Activated CD4-positive, alpha-beta T cell treated with anti-CD3 and anti-CD28 coated beads for 36 hours (primary cell): ENCODE measurements at places on chromosomes 5 and 9. TPM values are rescaled to one million over a fixed set of nuclear protein-coding genes. Genes with fewer than 3 reads are reported as not detected.

- DNase-seq: peak; percentile 31
Observed at GRCh38 chr9:36862206-36863145, 171.6 kb downstream of the PAX5 start.

DNA sequence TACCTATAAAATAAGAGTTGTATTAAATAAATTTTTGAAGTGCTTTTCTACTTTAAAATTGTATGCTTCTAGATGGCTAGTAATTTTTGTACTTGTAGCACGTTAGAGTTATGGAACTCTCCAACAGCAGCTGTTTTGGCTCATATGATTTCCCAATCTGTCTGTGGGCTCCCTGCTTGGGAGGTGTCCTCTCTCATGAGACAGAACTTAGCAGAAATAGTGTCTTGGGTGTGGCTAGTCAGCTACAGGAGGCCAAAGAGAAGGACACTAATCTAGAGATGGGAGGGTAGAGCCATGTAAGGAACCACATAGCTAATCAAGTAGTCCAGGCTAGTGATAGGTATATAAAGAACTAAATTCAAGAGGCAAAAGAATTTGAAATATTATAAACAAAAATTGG lies 78.4 kb upstream of the DAB2 start:
- DNase-seq: no peak

DNA sequence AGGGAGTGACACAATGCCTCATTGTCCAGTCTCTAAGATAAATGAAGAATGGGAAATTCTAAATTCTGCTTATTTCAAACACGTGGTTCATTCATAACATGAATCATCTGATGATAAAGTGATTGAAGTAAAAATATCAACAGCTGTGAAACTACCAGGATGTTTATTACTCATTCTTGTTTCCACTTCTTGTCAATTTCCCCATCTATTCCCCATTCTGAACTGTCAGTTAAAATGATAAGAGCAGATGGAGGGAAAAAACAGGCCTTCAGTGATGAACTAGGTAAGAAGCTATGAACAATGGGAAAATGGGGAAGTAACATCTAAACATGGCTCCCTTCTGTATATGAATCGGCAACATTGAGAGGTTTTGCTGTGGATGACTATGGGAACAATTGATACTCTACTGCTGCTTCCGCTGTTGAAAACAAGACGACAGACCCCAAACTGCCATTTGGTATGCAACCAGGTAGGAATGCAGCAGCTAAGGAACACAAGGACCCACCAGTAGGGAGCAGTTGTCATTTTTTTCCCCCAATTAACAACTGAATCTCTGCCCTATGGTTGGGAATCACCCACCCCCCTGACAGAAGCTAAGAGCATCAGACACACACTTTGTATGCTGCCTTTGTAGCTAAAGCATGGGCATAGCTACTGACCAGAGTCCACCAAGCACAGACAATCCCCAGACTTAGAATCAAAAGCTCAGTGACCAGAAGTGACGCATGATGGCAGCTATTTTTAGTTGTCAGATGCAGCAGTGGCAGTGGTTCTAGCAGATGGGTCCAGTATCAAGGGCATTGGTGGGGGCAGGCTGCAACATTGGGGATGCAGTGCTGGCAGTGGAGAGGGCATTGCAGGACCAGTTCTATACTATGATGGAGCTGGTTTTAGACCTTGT lies 52.9 kb upstream of the ZNF366 start:
- DNase-seq: no peak

CCDC152 gene
- 13.2 TPM for total RNA-seq

DNA sequence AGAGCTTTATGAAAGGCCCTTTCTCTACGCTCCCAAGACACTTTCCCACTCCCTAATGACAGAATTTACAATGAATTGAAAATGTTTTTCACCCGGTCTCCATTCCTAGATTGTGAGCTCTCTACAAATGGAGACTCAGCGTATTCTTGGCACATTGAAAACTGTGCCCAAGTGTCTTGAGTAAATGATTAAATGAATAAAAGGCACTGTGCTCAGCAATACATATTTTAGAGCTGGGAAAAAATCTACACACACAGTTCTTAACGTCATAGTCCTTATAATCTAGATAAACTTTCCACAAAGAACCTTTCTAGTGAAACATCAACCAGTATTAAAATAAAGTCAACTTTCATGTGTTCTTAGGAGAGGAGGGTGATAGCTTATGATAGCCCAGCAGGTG lies 634.0 kb downstream of the RAB3C start:
- DNase-seq: no peak

- DNase-seq: no peak
Observed at GRCh38 chr5:178267876-178268275, 35.3 kb upstream of the PHYKPL start.

GRCh38 chr5:43044181-43044914 lies 4.2 kb upstream of the ANXA2R start:
- no peak for DNase-seq

DNA sequence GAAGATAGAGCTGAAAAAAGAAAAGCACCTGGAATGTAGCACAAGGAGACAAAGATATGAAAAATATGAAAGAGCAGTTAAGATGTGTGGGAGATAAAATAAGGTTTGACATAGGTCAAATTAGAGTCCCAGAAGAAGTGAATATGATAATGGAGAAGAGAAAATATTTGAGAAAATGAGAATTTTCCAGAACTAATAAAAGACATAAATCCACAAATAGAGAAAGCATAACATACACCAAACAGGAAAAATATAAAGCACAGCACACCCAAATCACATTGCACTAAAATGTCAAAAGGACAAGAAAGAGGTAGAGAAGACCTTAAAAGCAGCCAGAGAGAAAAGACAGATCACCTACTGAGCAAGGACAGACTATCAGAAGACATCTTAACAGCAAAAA lies 43.4 kb downstream of the IPPK start:
- no peak for DNase-seq

GRCh38 chr5:3424946-3425345 lies 170.7 kb upstream of the IRX1 start:
- no peak for DNase-seq

GRCh38 chr5:174799121-174799520 lies 74.7 kb downstream of the MSX2 start:
- DNase-seq: no peak

DNA sequence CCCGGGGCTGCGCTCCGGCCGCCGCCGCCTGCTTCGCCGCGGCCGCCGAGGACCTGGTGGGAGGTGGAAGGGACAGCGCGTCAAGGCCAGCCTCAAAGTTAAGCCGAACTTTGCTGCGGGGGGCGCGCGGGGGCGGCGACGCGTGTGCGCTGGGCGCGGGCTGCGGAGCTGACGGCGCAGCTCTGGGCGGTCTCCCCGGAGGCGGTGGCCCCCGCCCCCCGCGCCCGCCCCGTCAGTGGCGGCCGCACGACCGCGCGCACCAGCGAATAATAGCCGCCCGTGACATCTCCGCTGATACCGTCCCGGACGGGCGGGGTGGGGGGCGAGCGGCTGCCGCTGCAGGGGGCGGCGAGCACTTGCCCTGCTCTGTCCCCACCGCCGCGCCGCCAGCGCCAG lies 579 bp upstream of the FAM78A start:
- peak; percentile 66 for DNase-seq

DNA sequence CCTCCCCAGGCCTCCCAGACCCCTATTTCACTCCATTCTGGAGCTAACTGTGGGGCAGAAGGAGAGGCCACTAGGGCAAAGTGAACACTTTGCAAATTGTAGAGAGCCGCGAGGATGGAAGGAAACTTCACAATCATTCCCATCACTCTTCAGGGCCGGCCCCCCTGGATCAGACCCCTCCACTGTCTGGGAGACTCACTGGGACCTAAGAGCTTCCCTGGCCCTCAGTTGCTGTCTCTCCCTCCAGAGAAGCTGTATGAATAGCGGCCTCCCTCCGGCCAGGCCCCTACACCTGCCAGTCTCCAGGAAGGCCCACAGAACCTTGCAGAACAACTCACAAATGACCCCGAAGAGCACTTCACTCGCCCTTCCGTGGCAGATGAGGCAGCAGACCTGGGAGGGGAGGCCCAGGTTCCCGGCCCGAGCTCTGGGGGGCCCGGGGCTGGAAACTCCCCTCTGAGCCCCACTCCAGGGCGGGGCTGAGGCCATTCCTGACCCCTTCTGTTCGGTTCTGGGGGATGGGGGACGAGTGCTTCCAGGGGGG lies 141.9 kb upstream of the IER5L start:
- no peak for DNase-seq

SPATA31D4 gene
- not detected for total RNA-seq

DNA sequence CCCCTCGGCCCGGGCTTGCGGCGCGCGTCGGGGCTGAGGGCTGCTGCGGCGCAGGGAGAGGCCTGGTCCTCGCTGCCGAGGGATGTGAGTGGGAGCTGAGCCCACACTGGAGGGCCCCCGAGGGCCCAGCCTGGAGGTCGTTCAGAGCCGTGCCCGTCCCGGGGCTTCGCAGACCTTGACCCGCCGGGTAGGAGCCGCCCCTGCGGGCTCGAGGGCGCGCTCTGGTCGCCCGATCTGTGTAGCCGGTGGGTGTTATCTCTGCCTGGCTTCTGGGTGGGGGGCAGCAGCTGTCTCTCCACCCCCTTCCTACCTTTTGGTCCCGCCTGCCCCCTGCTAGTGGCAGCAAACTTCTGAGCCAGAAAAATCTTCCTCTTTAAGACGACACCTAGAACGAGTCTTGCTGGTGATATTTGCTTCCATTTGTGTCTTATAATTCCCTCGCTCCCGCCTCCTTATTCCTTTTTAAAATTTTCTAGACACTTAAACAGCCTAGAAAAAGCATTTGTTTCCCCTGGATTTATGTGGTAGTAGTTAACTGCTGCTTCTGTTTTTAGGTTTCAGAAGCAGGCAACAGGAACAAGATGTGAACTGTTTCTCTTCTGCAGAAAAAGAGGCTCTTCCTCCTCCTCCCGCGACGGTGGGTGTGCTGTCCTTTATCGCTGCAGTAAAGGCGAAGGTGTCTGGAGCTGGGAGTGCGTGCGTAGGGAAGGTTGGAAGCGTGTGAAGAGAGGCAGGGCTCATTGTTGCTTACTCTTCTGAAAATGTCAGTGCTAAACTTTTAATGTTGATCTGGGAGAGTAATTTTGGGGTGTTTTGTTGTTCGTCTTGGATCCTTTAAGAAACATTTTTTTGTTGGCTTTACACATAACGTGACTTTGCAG lies 554 bp downstream of the JAK2 start:
- peak; percentile 58 for DNase-seq

DNA sequence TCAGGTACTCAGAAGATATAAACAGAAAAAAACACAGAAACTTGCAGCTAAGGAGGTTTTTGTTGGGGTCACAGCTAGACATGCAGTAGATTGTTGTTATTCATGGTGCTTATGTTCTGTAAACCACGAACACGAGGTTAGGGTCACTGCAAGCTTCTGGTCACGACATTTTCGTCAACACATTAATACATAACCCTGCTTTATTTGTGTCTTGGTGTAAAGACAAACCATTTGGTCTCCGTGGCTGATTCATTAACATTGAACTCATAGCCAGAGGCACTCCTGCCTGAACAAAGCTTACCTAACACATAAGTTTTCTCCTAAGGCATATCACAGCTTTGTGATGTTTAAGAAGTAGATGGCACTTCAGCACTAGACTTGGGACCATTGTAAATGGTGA lies 16.9 kb downstream of the TEK start:
- DNase-seq: no peak
